ENCODE measurements at places on chromosomes 1 and 21.

DNA sequence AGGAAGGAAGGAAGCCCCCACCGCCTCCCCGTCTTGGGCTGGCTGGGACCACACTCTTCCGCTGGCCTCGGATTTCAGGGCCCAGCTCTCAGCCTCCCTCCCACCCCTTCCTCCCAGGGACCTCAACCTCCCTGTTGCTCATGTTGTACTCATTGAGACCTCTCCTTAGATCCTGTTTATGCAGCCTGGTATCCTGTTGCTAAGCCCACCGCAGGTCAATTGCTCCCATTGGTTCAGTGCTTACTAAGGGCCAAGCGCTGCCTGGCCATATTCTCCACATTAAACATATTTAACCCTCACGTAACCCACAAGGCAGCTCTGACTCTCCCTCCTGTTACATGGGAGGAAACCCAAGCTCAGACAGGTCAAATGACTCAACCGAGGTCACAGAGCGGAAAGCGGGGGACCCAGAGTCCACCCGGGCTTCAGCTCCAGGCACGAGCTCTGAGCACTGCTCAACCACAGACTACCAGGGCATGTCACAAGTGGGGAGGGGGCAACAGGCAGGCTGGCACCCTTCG lies 23.2 kb upstream of the H6PD start:
- DNase-seq, result no peak

GRCh38 chr1:159600894-159601293 lies 13.3 kb downstream of the APCS start:
- DNase-seq, result no peak

- no peak for DNase-seq
These were observed 20.9 kb upstream of the CDCP2 start for GRCh38 chr1:54173681-54174080.

- no peak for DNase-seq
These were observed 742 bp upstream of the PDE9A start for GRCh38 chr21:42652527-42653230.

DNA sequence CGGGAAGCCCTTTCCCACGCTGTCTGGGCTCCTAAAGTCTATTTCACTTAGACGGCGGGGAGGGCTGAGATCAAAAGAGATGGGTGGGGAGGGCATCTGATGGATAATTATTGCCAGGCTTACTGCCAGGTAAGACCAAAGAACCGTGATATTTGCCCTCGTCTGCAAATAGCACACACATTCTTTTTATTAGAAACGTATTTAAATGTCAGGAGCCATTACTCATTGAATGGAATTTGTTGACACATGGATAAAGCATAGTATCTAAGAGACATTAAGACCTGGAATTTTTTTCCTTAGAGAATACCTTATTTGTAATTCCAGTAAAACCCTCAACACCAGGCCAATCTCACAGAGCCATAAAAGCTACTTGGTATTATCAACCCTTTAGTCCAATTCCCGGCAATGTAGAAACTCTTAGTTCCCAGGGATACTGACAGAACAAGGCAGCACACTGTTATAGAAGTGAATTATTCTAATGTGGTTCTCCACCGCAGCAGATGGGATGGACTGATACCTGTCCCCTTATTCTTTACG lies 10.6 kb downstream of the URB1 start:
- no peak for DNase-seq

All from GF-D8 (cell line).